ENCODE measurements at places on chromosomes 6 and 20. TPM values are rescaled to one million over a fixed set of nuclear protein-coding genes. Genes with fewer than 3 reads are reported as not detected.
A peak's percentile ranks its signal among the peaks of the same experiment; 100 is the strongest.

DNA sequence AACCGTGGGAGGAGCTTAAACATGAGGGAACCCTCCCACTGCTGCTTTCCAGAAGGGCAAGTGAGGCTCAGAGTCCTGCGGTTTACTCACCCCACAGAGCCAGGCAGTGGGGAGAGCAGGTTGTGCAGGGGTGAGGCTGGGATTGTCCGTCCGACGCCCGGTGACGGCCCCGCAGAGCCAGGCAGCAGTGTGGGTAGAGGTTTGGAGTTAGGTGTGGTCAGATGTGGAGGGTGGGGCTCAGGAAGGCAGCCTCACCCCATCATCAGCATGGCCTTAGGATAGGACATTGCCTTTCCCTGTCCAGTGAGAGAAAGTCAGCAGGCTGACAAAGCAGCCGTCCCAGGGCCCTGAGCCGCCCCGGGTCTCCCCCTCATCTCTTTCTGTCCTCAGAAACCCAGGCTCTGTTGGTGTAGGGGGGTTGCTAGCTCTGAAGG, 234.6 kb downstream of the DLL1 start:
- DNase-seq, result peak; percentile 13

GRCh38 chr6:104987218-104987617, 30.3 kb downstream of the LIN28B start:
- DNase-seq, result no peak

DNA sequence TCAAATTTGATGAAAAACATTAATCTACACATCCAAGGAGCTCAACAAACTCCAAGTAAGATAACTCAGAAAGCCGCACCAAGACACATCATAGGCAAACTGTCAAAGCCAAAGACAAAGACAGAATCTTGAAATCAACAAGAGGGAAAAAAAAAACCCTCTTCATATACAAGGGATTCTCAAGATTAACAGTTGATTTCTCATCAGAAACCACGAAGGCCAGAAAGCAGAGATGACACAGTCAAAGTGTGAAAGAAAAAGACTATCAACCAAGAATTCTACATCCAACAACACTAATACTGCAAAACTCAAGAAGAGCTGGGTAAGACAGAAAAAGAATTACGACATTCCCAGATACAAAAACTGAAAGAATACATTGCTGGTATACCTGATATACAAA, 73.8 kb downstream of the CDK19 start:
- no peak for DNase-seq

PAX1 gene
- total RNA-seq, result not detected

TEAD3 gene
- total RNA-seq, result 50.0 TPM

GRCh38 chr20:34527016-34527415, 10.8 kb downstream of the DYNLRB1 start:
- no peak for DNase-seq

NRSN1 gene
- 5.7 TPM for total RNA-seq

- no peak for DNase-seq
Observed at GRCh38 chr6:55397986-55398385, 70.7 kb downstream of the GFRAL start.

- DNase-seq, result peak; percentile 87
Observed at GRCh38 chr20:1469925-1470571, 3.4 kb upstream of the NSFL1C start.

DNA sequence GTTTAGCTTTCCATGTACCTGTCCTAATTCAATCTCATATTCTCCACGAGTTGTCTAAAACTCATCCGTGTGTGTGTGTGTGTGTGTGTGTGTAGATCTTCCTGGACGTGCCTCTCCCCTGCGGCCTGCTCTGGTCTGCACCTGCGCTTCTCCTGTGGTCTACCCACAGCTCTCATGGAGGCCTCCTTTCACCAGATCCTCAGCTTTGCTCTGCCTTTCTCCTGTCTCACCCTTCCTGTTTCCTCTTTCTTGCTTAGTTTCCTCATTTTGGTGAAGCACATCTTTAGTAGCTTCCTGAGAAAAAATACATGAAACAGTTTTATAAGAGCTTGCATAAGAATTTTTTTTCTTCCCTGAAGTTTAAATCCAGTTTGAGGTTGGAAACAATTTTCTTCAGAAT, 18.1 kb downstream of the SLX4IP start:
- no peak for DNase-seq

RTEL1 gene
- 36.3 TPM for total RNA-seq

GRCh38 chr6:88177961-88178464, 11.9 kb upstream of the CNR1 start:
- no peak for DNase-seq

GRCh38 chr6:83815631-83816272, 37.4 kb upstream of the RIPPLY2 start:
- no peak for DNase-seq

GRCh38 chr6:2857580-2858337, 16.1 kb upstream of the SERPINB1 start:
- no peak for DNase-seq

- no peak for DNase-seq
Observed at GRCh38 chr6:93304505-93304904, 114.9 kb downstream of the EPHA7 start.

DNA sequence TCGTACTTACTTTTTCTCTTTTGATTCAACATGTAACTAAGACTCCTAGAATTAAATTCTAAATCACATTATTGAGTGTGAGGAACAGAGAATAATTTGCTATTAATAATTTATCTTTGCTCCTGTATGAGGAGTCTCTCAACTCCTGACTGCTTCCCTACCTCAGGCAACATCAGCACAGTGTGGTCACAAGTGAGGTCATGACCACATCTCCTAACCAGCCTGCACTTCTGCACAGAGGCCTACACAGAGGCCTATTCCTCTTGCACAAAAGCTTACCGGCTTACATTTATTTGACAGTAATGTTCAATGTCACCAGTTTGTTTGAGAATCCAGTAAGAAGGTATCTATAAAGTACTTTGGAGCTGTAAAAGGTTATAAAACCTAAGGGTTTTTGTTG, 637.4 kb upstream of the MARCKS start:
- DNase-seq, result no peak

Measured in glutamatergic neuron (in vitro differentiated cells).